Activated T-helper 1 cell treated with anti-CD3 and anti-CD28 coated beads, Interleukin-12 subunit alpha, Interleukin-12 subunit beta, Interleukin-2, Interleukin-4 antibody, amounts not matched to agents 30 ng/mL and 10 ng/mL and 1 ng/mL, durations not matched to agents 14 hours and 24 hours and 36 hours (primary cell): ENCODE measurements at places on chromosomes 5 and 9. TPM values are rescaled to one million over a fixed set of nuclear protein-coding genes. Genes with fewer than 3 reads are reported as not detected.
A peak's percentile ranks its signal among the peaks of the same experiment; 100 is the strongest.

DNA sequence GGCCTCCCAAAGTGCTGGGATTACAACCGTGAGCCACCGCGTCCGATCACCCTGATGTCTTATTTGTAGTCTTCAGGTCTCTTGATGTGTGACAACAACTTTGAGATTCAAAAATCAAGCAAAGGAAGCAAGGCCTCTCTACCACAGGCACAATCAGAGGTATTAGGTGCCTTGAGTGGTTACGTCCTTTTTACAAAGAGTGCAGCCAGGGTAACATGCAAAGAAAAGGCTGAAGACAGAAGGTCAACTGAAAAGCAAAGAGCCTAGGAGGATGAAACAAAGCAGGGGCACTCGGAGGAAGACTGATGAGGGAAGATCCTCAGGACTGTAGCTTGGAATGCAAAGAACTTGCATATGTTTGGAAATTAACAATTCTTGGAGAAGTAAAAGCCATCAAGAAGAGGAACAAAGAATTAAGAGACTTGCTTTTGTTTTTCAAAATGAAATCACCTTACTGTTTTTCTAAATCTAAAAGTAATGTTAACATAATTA is 362.1 kb downstream of the EBF1 start:
- no peak for DNase-seq

- DNase-seq: no peak
Measured at GRCh38 chr5:81393783-81394718, at the start of gene ACOT12. Gene ACOT12, minus strand, starts transcription at chr5:81394134. Its CDS starts 20 bp downstream, at chr5:81394114.

DNA sequence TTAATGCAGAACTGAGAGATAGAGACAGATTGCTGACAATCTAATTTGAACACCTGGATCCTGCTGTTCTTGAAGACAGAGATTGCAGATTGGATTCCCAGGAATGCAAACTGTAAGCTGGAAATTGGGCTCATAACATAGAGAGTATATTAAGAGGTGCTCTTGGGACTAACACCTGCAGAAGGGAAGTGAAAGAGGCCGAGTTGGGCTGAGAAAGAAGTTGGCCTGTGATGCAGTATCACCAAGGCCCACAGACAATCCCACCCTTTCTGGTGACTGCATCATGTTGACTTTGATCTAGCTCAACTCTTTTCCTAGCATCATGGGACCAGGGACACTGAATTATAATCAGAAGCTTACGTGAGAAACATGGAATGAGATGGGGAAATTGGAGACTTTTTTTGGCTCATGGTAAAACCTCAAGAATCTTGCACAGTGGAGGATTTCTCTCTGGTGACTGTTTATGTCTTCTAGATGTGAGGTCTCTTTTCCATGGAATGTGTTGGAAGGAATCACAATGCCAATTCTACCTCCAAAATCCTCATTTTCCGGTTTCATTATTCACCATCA is 36.5 kb upstream of the NUDT12 start:
- no peak for DNase-seq

- no peak for DNase-seq
Measured at GRCh38 chr9:27142299-27142930, 33.4 kb downstream of the TEK start.

GRCh38 chr5:5667136-5667554 is 244.7 kb downstream of the ICE1 start:
- DNase-seq: no peak

GRCh38 chr5:52867809-52868208 is 80.1 kb downstream of the ITGA1 start:
- DNase-seq: no peak

DNA sequence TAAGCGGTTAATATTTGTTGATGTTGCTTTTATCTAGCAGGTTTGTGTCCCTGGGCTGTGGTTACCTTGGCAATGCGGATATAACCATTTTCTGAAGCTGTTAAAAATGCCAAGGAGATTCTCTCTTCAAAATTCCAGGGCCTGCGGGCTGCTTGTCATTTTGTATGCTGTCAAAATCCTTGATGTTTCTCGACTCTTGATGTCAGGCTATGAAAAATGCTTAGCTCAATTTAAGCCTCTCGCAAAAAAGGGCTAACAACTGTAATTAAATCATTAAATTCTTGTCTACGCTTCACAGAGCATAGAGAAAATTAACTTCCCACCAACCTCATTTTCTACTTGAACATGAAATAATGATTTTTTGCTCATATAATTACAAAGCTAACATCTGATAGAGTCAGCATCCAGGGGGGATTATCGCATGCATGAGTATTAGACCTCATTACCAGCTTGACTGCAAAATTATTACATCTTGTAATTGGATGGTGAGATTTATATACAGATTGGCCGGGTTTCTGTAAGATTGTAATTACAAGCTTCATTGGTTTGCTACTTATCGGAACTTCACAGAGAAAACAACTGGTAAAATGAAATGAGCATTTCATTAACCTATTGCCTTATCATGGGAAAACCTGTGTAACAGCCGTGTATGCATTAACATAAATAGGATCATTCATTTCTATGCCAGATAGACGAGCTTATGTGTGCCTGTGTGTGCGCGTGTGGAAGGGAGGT is 83.1 kb upstream of the IRX1 start:
- DNase-seq: no peak

DNA sequence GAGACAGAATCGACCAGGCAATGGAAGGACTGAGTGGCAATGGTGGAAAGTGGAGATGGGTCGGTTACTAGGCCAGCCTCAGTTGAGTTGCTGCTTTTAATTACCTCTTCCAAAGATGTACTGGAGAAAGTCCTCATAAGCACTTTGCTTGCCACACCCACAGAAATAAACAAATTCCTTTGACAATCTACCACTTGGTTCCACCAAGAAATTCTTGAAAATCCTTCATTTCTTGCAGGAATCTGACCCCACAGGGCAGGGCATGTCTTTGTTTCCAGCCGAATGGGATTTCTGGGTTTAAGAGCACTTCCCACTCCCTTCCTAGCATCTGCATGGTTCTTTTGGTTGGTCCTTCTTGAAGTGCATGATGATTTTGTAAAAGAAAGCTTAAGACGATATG is 54.5 kb downstream of the ADAMTS12 start:
- no peak for DNase-seq

GRCh38 chr5:134374232-134374631 is 2.9 kb downstream of the UBE2B start:
- no peak for DNase-seq

DNA sequence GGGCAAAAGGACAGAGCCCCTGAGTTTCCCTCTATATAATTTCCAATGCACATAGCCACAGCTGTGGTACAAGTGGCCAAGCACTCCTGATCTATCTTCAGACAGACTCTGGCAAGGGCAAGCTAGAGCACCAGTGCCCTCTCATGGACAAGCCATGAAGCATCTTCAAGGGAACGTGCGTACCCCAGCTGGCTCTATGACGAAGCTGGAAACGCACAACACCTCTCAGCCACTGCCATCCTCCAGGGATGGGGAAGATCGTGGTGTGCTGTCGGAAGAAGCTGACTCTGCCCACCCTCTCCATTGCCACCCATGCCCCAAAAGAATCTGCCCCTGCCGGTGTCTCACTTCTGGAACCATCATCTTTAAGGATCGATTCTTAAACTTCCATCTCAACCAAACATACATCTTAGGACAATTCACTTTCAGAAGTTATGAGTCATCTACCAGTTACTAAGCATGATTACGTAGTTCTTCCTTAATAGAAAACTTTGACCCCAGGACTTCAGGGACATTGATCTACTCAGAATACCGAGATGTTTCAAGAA is 482.9 kb downstream of the AGTPBP1 start:
- no peak for DNase-seq

DNA sequence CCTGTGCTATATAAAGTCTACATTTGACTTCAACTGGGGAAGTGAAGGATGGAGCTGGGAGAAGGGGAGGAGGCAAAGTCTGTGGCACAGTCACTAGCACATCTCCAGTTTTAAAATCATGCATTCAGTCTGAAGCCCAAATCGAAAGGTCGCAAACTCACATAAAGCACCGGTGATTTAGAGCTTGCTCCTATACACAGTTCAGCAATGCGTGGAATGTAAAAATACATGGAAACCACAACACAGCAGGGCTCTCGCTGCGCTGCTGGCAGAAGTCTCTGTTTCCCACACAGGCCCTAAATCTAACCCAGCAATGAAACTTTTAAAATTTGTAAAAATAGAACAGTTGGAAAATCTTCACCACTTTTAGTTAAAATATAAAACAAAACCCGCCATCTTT is 68.2 kb downstream of the EBF1 start:
- DNase-seq: no peak

DNA sequence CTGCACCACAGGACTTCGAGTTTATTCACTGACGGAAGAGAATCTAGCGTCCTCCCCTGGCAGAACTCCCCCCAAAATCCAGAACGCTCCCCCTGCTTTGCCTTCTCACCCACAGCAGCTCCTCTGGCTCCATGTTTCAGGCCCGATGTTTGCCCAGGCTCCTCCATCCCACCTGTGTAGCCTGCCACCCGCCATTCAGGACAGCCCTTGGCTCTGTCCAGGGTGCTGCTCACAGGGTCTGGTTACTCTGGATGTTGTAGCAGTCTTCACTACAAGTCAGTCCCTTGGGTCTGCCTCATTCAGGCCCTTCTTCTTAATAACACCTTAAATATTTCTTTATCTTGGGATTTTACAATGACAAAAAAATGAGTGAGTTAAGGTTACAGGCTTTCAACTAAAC is 41.3 kb upstream of the SV2C start:
- DNase-seq: no peak

DNA sequence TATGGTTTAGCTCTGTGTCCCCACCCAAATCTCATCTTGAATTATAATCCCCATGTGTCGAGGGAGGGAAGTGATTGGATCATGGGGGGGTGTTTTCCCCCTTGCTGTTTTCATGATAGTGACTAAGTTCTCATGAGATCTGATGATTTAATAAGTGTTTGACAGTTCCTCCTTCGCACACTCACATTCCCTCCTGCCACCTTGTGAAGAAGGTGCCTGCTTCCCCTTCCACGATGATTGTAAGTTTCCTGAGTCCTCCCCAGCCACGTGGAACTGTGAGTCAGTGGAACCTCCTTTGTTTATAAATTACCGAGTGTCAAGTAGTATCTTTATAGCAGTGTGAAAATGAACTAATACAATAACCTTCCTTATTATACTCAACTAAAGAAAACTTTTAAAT is 24.3 kb upstream of the TEX10 start:
- no peak for DNase-seq

DNA sequence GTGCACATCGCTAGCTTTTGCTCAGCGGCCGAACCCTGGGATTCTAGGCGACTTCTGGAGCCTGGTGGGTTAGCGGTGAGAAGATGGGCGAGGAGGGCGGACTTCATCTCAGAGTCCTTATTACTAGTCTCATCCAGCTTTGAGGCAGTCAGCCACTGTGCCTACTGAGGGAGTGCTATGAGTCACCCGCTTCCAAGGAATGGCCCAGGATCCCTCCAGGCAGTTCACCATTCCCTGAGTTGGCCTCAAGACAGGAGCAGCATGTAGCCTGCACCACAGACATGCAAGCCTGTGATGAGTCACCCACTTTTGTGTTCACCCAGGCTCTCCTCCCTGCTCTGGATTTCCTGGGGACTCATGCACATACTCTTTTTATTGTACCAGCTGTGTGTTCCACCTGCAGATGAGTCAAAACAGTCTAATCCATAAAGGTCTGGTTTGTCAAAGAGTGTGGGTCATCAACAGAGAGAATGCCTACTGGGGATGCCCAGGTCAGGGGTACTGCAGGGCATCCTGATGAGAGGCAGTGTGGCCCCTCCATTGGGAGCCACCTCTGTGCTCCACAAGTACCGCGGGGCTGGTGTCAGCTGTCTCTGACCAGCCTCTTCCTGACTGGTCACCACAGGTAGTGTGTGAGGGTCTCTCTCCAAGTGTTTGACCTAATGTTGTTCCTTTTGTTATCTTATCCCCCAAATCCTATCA is 20.2 kb downstream of the SLC22A5 start:
- DNase-seq: no peak

DNA sequence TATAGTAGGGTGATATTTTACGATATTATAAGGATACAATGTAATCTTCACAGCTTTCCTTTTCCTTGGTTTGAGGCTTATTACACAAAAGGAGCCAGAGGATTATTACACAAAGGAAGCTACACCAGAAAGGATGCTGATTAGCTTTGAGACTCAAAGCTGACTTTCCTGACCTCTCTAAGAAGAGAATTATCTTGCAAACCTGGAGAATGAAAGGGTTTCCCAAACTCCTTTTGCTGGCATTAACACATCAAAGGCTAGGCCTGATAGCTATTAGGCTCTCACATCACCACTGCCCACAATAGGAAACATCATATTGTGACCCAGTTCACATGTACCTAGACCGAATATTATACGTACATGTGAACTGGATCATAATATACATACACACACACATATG is 34.2 kb upstream of the CHD1 start:
- no peak for DNase-seq

- DNase-seq: no peak
Measured at GRCh38 chr5:162816816-162817215, 620.6 kb upstream of the CCNG1 start.

DNA sequence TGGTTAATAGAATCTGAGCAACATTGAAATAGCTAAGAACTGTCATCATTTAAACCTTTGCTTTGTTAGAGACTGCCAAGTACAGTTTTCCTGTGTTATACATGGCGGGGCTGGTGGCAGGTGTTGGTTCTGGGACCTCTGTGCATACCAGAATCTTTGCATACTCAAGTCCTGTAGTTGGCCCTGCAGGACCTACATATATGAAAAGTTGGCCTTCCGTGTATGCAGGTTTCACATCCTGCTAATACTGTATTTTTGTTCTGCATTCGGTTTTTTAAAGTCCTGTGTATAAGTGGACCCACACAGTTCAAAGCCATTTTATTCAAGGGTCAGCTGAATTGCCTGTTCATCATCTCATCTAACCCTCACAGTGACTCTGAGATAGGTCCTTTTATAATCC is 36.4 kb downstream of the LARP1 start:
- DNase-seq: no peak

GRCh38 chr9:131732636-131733289 is 7.1 kb downstream of the RAPGEF1 start:
- no peak for DNase-seq

GRCh38 chr9:137294681-137295237 is 7.3 kb downstream of the NRARP start:
- DNase-seq: no peak

GRCh38 chr5:178483620-178484019 is 106.6 kb downstream of the COL23A1 start:
- peak; percentile 8 for DNase-seq

GPX3 gene
- not detected in 2 replicates for total RNA-seq

GABRA6 gene
- not detected in 2 replicates for total RNA-seq

RPL12 gene
- 1,157 and 1,162 TPM in 2 replicates for total RNA-seq

N4BP3 gene
- total RNA-seq: 1.8 TPM in 2 replicates

DEPDC1B gene
- total RNA-seq: 19.6 and 21.2 TPM in 2 replicates

SPINK5 gene
- total RNA-seq: not detected in 2 replicates

PLPPR1 gene
- total RNA-seq: not detected in 2 replicates

KIF24 gene
- total RNA-seq: 5.8 and 6.1 TPM in 2 replicates
